Stimulated activated CD4-positive, alpha-beta T cell treated with anti-CD3 and anti-CD28 coated beads, Interleukin-15, amount 100 ng/mL, for 48 hours (primary cell): ENCODE measurements at places on chromosomes 1 and 21.

DNA sequence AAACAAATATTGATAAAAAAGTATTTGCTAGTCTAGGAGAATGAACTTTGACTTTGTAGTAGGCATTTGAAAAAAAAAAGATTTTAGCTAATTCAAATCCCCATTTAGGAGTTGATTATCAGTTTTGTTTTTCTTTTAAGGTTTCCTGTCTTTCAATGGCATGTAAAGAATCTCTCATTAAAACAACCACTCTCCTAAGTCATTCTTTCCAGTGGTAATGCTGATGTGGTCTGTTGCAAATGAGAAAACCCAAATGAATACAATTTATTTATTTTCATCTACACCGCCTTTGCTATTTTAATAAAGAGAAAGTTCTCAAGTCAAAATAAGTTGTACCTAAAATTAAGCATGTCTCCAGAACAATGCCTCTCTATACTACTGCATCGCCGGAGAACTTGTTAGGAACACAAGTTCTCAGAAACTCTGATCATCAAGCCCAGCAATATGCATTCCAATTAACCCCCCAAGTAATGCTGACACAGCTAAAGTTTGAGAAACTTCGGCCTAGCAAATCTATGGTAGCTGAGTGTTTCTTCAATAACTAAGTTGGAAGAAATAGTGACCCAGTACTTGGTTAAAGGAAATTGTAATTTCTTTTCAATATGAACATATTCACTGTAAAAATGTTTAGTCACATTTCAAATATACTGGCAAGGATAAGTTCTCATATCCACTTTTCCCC, 255.1 kb downstream of the PTPRC start:
- DNase-seq = no peak

- DNase-seq = no peak
These were observed 149.1 kb upstream of the L1TD1 start for GRCh38 chr1:62045574-62045973.

DNA sequence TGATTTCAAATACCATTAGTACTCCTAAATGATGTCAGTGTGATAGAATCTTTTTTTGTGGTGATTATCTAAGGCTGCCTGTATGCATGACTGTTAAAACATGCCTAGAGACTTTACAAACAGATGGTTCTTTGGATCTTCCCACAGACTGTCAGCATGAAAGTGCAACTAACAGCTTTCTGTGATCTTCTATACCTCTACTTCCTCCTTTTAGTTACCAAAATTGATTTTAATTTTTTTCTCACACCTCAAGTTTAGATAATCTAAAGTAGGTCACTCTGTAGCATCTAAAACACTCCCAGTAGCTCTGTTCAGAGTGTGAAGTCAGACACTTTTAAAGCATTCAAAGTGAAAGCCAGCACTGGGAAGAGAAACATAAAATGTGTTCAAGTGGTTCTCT, 534.5 kb downstream of the PTPRC start:
- DNase-seq = no peak

DNA sequence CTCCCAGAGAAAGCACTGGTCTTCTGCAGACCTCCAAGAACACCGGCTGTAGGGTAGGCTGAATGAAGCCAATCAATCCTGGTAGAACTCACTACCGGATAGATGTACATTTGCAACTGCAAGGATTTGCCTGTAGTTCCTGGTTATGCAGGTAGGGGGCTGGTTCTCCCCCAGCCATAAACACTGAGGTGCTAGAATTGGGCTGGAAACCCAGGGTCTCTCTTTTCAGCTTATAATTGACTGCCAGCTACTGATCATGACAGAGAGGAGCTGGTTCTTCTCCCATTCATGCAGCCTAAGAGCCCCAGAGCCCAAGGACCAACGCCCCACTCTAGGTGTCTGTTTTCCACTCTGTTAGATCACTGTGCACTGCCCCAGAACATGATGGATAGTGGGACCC, 21.5 kb upstream of the MTARC2 start:
- no peak for DNase-seq

DNA sequence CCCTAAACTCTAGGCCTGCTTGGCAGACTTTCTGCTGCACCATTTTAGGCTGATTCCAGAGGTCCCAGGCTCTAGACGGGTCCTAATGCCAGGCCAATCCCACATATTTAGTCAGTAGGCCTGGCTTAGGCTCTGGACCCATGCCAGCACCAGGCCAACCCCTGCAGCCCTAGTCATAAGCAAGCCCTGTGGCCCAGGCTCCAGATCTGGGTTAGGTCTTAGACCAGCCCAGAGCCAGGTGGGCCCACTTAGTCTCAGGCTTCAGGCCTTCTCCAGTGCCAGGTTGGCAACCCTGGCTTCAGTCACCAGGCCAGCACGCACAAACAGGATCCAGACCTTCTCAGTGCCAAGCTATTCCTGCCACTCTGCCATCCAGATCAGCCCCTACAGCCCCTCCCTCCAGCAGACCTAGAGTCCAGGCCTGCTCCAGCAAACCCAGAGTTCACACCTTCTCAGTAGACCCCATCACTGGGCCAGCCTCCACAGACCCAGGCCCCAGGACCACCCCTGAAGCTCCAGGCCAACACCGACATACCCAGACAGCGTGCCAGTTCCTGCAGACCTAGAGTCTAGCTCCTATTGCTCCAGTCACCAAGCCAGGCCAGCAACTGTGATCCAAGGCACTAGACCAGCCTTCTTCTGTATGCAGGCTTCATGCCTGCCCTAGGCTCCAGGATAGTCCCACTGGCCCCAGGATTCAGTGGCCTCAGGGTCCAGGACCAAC, 467.6 kb downstream of the RWDD3 start:
- DNase-seq = no peak

DNA sequence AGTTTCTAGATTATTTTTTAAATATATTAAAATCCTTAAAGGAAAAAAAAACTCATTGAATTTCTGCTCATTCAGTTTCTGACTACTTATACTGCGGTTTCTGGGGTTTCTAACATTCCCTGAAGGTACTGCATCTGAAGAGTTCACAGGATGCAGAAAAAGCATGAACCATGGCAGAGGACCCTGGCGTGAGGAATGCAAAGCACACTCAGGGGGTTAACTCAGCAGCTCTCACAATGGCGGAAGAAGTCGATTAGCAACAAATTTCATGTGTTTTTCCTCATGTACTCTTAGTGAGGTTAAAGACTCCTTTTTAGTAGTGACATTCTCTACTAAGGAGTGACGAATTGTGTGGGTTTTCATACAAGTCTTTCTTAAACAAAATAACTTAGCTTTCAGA, 975.6 kb downstream of the NCAM2 start:
- no peak for DNase-seq

DNA sequence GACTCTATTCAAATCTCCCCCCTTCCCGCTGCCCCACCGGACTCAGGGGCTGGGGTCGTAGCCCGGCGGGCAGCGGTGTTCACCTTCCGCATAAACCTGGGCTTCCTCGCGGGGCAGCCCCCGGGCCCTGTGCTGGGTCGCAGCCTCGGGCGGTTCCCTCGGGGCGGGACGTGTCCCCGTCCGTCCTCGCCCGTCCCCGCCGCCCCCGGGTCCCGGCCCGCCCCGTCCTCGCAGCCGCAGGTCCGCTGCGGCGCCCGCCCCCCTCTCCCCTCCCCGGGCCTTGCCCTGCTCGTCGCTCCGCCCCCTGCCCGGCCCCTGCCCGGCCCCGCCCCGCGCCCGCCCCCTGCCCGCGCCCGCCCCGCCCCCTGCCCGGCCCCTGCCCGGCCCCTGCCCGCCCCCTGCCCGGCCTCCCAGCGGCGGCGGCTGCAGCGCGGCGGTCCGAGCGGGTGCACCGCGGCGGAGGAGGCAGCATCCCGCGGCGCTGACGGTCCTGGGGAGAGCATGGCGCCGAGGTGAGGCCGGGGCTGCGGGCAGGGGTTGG, at the start of gene COL18A1:
TSS of gene COL18A1 (plus strand) at position 436 of the 541 bp plus-strand sequence. CDS start at position 502, 66 bp downstream.
- peak; percentile 42 for DNase-seq

- DNase-seq = no peak
These were observed 12.7 kb upstream of the CDK18 start for GRCh38 chr1:205491794-205492193.

GRCh38 chr1:235004276-235004675, 124.4 kb downstream of the TOMM20 start:
- DNase-seq = no peak

GRCh38 chr1:29371332-29371731, 135.0 kb downstream of the PTPRU start:
- DNase-seq = no peak

GRCh38 chr1:217274927-217275654, 355.8 kb downstream of the GPATCH2 start:
- DNase-seq = no peak

- no peak for DNase-seq
These were observed 415.0 kb downstream of the DPYD start for GRCh38 chr1:97505816-97506215.

GRCh38 chr1:156929596-156930238, 9.3 kb downstream of the LRRC71 start:
- DNase-seq = no peak

DNA sequence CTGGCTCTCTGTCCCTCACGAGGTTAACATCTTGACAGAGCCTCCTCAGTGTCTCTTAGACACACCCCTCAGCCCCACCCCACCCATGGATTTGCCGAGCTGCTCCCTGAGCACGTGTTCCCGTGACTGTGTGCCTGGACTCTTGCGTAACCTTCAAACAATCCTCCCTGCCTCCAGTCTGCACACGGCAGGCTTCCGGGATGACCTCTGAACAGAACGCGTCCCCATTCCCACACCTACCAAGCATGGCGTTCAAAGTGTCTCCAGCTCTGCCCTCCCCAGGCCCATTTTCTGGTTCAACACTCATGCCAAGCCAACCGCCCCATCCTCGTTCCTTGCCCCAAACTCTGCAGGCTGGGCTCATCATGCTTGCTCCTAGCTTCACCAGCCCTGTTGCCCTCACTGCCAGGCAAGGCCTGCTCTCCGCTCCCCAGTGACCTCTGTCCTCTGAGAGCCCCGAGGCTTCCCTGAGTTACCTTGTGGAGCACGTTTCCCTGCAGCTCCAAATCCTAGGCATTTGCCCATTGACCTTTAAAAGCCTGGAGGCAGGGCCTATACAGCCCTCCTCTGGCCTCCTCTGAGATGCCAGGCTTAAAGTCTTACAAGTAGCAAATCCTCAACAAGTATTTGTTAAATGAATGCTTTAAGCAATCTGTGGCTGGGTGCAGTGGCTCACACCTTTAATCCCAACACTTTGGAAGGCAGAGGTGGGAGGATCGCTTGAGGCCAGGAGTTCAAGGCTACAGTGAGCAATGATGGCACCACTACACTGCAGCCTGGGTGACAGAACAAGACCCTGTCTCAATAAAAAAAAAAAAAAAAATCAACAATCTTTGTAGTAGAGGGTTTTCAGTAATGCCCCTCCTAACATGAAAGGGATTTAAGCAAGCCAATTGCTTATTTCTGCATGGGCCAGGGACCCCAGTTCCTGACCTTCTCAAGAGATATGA, 5.0 kb downstream of the AGT start:
- no peak for DNase-seq

- DNase-seq = no peak
These were observed 90.4 kb downstream of the KIF26B start for GRCh38 chr1:245245021-245245667.

DNA sequence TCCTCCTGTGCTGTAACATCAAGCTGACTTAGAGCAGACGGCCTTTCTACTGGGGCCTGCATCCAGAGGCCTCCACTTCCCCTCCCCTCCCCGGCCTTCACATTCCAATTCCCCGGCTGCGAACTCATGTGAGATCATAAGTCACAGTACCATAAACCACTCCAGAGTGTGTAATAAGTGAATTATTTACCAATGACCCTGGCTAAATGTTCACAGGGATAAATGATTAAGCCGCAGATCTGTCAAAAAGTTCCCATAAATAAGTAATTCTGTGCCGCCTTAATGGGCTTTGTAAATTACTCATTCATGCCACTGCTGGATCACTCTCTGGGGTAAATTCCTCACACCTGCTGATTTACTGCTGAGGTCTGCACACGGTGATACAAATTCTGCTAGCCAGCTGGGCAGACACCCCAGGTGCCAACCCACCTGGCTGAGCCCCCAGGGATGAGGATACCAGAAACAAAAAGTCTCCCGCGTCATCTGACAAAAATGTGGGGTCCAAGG, 27.4 kb upstream of the KIRREL1 start:
- no peak for DNase-seq

DNA sequence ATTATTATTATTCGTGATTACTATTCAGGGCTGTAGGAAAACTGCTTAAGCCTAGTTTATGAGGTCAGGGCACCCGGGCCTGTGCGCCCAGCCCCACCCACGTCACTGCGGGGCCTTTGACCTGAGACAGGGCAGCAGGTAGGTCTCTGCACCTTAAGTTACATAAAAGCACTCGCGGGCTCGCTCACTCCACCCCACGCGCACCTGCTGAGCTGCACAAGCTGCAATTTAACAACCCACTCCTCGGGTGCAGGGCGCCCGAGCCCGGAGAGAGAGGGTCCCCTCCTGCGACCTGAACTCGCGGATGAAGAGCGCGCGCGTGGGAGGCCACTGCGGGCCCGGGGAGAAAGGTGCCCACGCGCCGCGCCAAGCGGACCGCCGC, 477 bp downstream of the ICMT start:
- no peak for DNase-seq

- DNase-seq = no peak
These were observed 33.3 kb downstream of the HMGB4 start for GRCh38 chr1:33897092-33897725.

- no peak for DNase-seq
These were observed 175.6 kb downstream of the SIPA1L2 start for GRCh38 chr1:232454227-232454886.

- no peak for DNase-seq
These were observed 220.7 kb downstream of the TOMM20 start for GRCh38 chr1:234907940-234908405.

DNA sequence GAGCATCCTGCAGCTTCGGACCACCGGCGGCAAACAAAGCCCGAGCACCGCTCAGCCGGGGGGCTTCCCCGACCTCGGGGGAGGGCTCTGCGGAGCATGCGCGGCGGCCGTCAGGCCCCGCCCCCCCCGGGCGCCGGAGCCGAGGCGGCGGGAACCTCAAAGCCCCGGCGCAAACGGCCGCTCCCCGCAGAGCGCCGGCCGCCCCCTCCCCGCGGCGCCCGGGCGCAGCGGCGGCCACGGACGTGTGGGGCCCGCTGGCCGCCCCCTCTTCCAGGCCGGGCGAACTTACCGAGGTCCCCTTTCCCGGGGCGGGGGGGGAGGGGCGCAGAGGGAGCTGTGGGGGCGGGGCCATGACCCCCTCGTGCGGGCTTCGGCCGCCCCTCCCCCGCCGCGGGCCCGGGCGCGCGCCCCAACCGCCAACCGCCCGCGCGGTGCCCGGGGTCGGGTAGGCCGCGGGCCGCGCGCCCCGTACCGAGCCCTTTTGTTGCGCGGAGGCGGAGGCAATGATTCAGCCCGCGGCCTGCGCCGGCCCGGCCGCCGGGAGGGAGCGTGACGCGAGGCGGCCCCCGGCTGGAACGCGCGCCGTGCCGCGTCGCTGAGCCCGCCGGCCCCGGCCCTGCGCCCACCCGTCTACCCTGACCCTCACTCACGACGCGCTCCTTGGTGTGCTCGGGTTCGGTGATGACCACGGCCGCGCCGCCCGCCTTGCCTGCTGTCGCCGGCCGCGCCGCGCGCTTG, 1.7 kb downstream of the RCC2 start:
- peak; percentile 57 for DNase-seq

- DNase-seq = no peak
These were observed 174.1 kb downstream of the KCNJ6 start for GRCh38 chr21:37742115-37742514.

- DNase-seq = no peak
These were observed 57.8 kb downstream of the RUNX3 start for GRCh38 chr1:24872061-24872850.
